Activated CD8-positive, alpha-beta memory T cell treated with anti-CD3 and anti-CD28 coated beads, Interleukin-2, amount 10 ng/mL, durations not matched to agents 7 days and 5 days (primary cell): ENCODE measurements at places on chromosomes 2 and 18. TPM values are rescaled to one million over a fixed set of nuclear protein-coding genes. Genes with fewer than 3 reads are reported as not detected.

- H3K27ac ChIP-seq: no peak overlapping the region
- no peaks in the 10 kb centered on the region for H3K36me3 ChIP-seq
- H3K4me3 ChIP-seq: no peak overlapping the region
- DNase-seq: no peak
- no peaks in the 10 kb centered on the region for H3K4me1 ChIP-seq
Observed at GRCh38 chr18:37055137-37055802, 226.3 kb downstream of the KIAA1328 start.

- peak overlapping the region; percentile 99 for H3K27ac ChIP-seq
- H3K27me3 ChIP-seq: no peaks in the 10 kb centered on the region
- no peak for DNase-seq
- peak overlapping the region; percentile 86 for H3K4me3 ChIP-seq
- H3K4me1 ChIP-seq: peaks cover 47% of the 10 kb centered on the region
Observed at GRCh38 chr2:226836548-226836885, 663 bp downstream of the RHBDD1 start.

DNA sequence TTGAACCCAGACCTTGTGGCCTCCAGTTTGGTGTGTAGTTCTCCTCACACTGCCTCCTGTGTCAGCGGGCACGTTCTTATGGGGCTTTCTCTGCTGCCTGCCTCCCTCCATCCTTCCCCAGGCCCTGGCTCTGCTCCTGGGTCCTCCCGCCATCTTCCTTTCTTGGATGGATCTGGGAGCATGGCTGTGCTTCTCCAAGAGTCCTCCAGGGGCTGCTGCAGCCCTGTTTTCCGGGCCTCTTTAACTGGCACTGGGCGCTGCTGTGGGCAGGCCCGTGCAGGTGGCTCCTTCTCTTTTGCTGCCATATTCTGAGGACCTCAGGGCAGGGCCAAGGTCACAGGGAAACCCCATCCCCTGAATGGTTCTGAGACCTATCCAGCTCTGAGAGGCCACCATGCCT is 17.8 kb downstream of the THNSL2 start:
- H3K27ac ChIP-seq: no peak overlapping the region
- peaks cover under 1% of the 10 kb centered on the region for H3K27me3 ChIP-seq
- peaks cover 1% of the 10 kb centered on the region for H3K36me3 ChIP-seq

- DNase-seq: no peak
- no peak overlapping the region for H3K4me3 ChIP-seq
- peaks cover 19% of the 10 kb centered on the region for H3K27me3 ChIP-seq
- no peaks in the 10 kb centered on the region for H3K36me3 ChIP-seq
- no peak overlapping the region for H3K27ac ChIP-seq
Observed at GRCh38 chr2:129812071-129812470, 167.4 kb upstream of the RAB6C start.

GRCh38 chr2:199370150-199370780 is 87.5 kb downstream of the SATB2 start:
- no peak overlapping the region for H3K27ac ChIP-seq
- H3K36me3 ChIP-seq: no peaks in the 10 kb centered on the region
- no peak overlapping the region for H3K4me3 ChIP-seq
- no peaks in the 10 kb centered on the region for H3K4me1 ChIP-seq
- H3K27me3 ChIP-seq: peaks cover 3% of the 10 kb centered on the region
- no peak for DNase-seq

DNA sequence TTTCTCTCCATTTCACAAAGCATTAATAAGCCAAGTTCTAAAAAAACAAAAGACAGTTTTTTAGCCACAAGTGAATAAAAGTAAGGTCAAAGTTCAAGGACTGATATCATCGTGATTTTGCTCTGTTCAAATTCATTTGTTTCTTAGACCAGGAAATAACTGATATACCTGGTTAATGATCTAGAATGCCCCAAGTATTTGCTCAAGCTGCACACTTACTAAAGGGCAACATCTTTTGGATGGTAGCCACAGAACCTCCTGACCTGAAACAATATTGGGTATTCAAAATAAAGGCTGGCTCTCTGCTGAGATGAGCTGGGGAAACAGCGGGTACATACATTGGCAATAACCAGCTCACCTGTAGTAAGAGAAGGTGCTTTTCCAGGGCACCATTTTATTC is 314.7 kb upstream of the LYPD1 start:
- no peaks in the 10 kb centered on the region for H3K36me3 ChIP-seq
- DNase-seq: no peak
- H3K4me3 ChIP-seq: no peak overlapping the region
- no peaks in the 10 kb centered on the region for H3K4me1 ChIP-seq
- no peaks in the 10 kb centered on the region for H3K27me3 ChIP-seq
- no peak overlapping the region for H3K27ac ChIP-seq

DNA sequence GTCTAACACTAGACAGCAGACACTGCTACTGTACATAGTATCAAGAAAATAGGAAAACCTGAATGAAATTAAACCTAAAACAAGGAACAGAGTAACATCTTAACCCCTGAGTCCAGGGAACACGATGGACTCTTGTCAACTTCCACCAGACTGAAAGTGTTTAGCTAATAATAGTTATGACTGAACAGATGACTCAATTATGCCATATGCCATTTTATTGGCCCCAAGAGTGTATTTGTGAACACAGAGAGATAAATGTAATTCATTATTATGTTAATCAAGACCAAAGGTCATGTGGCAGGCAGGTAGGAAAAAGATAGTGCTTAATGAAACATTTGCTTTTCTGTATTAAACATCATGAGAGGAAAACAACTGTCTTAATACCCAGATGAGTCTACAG is 58.0 kb downstream of the NYAP2 start:
- H3K27me3 ChIP-seq: peaks cover 9% of the 10 kb centered on the region
- H3K4me3 ChIP-seq: no peak overlapping the region
- no peaks in the 10 kb centered on the region for H3K4me1 ChIP-seq
- H3K27ac ChIP-seq: no peak overlapping the region

The ITGA4 gene
- total RNA-seq: 301 TPM

The AQP4 gene
- not detected for total RNA-seq

The IL1F10 gene
- total RNA-seq: not detected

The IL1RN gene
- total RNA-seq: 1.8 TPM

The TXNDC2 gene
- not detected for total RNA-seq

The NLRC4 gene
- total RNA-seq: not detected

The VWA3B gene
- total RNA-seq: not detected

The ACADL gene
- total RNA-seq: not detected
